ENCODE measurements at places on chromosomes 7 and 10.

- no peak for DNase-seq
Measured at GRCh38 chr10:120578890-120579289, 121.9 kb downstream of the PLPP4 start.

GRCh38 chr7:69567800-69568199, 30.5 kb upstream of the AUTS2 start:
- no peak for DNase-seq

DNA sequence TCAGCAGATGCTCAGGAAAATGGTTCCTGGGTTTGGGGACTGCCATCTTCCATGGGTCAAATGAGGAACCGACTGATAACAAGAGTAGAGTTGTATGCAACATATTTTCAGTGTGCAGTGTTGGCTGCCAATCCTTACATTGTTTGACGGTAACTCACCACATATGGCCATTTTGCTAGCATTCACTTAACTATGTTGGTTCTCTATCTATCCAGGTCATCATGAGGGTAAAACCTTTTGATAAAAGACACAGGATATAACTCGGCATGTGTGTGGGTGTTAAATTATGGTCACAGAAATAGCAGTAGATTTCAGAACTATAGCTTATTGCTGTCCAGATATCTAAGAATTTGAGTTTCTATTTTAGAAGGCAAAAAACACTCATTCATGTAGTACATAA, 140.7 kb upstream of the AOAH start:
- DNase-seq: no peak

- no peak for DNase-seq
Measured at GRCh38 chr7:78055001-78055573, 256.5 kb downstream of the PHTF2 start.

DNA sequence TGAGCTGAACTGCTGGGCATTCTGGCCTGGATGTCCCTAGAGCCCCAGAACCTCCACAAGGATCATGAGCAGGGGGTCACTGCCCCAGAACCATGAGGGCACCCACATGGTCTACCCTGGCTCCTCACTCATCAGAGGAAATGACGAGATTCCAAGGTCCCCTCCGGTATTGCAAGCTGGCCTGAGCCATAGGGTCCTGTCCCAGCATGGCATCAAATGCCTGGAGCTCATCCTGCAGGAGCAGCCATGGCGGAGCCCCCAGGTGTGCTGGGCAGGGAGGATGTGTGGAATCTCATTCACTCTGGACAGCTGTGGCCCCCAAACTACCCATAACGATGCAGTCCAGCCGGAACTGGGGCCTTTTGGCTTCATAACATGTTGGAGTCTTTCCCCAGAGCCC, 66.6 kb upstream of the ANTXRL start:
- no peak for DNase-seq

- DNase-seq: no peak
Measured at GRCh38 chr7:46969303-46970130, 612.4 kb downstream of the TNS3 start.

DNA sequence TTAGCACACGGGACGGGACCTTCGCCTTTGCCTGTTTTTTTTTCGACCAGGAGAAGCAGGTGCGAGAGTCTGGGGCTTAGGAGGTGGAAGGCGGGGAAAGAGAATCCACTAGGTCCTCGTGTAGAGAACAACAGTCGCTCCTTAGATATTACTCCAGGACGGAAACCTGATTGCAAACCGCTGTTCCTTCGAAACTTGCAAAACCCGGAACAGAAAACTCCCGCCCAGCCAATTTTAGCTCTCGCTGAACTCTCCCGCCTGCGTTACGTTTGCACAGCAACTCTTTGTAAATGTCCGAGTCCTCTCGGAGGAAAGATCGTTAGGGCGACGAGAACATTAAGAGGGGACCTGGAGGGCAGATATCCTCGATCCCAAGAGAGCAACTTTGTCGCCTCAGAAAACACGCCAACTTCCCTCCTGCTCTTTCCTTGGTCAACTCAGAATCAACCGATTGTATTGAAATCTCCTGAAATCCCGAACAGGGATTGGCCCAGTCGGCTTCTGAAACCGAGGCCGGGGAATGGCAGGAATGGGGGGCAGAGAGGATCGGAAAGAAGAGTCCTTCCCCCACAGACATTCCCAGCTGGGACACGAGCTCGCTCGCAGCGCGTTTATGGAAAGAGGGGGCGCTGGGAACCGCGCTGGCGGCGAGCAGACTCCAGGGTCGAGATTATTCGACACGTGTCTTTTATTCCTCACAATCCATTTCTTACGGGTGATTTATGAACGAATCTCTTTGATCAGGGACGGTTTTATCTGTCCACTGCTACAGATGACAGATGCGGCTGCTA, 9.9 kb downstream of the TWIST1 start:
- DNase-seq: no peak

DNA sequence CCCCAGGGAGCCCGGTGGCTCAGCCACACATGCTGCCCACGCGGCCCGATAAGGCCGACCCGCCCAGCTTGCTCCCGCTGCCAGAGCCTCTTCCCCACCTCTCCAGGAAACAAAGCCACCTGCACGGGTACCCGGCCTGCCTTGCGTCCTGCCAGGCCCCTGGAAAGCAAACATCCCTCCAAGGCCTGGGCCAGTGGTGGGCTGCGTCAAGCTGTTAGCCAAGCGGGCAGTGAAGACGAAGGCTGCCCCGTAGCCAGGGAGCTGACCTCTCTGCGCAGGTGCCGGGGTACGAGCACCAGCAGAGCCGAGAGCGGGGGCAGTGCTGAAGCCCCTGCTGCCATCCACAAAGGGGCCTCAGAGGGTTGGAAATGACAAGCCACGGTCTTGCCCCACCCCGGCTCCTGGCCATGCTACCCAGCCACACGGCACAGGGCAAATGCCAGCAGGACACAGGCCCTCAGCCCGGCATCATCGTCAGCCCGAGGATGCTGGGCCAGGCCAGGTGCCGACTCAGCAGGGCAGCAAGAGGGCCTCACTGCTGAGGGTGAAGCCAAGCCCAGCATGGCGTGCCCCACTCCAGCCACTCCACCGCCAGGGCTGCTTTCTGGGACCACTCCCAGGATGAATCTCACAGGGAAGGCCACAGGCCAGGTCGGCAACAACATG, 140.0 kb downstream of the PTPRN2 start:
- DNase-seq: no peak

DNA sequence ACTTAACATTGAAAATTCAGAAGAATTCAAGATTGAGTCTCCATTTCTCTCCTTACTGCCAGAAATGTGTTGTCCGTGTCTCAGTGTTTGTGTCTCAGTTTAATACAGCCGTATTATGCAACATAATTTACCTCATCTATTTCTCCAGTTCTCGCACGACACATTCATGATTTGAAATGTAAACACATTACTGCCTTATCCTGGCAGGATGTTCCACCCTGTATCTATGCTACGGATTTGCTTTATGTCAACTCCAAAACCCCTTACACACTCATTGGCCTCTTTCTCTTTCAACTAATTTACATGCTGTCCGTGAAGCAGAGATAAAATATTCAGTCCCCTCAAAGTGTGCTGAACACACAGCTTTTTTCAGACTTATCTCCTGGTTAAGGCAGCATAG, 653.7 kb upstream of the SEMA3D start:
- no peak for DNase-seq

- DNase-seq: no peak
Measured at GRCh38 chr10:124735491-124736286, 8.5 kb downstream of the FAM53B start.

DNA sequence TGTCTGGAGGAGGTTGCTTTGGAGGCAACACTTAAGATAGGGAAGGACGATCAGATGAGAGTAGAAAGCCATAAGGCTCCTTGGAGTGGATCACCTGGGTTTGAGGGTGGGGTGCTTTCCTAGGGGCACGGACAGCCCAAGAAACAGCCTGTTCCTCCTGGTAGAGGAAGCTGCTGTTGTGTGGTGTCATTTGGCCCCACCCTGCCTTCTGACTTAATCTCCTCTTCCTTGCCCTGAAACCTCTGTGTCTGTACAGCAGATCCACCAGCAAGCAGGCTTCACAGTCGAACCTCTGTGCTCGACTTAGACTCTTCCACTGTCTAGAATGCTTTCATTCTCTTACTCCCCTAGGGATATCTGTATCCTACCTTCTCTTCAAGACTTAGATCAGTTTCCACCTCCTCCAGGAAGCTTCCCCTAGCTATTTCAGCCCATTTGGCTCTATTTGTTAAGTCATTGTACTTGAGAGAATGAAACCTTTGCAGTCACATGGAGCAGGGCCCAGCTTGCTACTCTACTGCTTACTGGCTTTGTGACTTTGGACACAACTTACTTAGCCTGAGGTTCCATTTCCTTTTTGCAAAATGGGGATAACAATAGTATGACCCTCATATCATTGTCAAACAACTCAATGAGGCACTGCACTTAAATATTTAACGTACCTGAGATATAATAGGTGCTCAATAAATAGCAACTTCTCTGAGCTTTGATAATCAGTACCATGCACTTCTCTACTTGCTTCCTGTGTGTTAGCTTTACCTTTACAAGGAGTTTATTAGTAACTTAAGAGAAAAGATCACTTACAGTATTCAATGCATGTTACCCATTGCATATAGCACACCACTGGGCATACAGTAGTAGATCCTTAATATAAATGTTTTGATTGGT, 5.0 kb downstream of the MXI1 start:
- no peak for DNase-seq

DNA sequence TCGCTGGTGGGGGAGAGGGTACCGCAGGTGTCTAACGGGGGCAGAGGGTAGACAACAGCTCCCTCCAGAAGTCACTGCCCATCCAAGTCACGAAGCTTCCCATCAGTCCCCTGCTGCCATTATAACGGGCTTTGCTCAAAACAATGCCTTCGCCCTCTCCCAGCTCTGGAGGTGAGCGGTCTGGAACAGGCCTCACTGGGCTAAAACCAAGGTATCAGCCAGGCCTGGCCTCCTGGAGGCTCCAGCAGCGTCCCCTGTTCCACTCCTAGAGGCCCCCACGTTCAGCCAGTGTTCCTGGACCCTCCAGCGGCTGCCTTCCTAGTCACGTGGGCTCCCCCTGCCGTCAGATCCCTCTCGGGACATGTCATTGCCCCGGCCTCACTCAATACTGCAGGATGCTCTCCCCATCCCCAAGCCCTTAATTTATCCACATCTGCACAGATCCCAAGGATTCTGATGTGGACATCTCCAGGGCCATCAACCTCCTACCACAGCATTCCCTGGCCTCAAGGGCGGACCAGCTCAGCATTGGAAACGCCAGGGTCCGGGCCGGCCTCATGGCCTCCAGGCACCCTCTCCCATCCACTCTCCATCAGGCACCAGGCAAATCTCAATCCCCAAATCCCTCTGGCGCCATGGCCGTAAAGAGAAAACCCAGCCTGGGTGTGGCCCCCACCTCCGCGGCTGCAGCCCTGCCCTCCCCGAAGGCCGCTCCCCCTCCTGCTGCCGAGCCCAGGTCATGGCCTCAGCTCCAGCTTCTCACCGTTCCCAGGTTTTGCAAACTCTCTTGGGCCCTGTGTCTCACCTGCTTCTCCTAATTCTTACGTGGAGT, 104.1 kb upstream of the FAM20C start:
- no peak for DNase-seq

DNA sequence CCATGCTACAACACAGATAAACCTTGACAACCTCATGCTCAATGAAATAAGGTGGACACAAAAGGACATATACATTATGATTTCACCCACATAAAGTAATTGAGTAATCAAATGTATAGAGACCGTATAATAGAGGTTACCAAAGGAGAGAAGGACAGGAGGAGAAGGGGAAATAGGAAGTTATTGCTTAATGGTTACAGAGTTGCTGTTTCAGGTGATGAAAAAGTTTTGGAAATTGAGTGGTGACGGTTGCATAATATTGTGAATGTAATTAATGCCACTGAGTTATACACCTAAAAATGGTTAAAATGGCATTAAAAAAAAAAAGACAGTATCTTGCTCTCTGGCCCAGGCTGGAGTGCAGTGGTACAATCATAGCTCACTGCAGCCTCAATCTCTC, 1.5 kb upstream of the OGDH start:
- no peak for DNase-seq

DNA sequence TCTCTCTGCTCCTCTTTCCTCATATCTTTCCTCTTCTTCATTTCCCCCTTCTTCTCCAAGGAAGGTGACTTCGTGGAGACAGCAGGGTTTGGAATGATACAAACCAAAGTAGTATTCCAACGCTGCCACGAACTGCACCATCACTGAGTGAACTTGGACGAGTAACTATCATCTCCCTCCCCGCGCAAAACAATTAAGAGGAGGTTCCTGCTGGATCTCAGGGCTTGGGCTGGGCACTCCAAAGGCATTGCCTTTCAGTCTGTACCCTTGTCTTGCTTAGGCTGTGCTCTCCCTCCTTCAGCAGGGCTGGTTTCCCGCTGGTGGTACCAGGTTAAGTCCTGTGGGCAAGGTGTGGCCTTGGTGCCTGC, 790 bp upstream of the PITX3 start:
- no peak for DNase-seq

DNA sequence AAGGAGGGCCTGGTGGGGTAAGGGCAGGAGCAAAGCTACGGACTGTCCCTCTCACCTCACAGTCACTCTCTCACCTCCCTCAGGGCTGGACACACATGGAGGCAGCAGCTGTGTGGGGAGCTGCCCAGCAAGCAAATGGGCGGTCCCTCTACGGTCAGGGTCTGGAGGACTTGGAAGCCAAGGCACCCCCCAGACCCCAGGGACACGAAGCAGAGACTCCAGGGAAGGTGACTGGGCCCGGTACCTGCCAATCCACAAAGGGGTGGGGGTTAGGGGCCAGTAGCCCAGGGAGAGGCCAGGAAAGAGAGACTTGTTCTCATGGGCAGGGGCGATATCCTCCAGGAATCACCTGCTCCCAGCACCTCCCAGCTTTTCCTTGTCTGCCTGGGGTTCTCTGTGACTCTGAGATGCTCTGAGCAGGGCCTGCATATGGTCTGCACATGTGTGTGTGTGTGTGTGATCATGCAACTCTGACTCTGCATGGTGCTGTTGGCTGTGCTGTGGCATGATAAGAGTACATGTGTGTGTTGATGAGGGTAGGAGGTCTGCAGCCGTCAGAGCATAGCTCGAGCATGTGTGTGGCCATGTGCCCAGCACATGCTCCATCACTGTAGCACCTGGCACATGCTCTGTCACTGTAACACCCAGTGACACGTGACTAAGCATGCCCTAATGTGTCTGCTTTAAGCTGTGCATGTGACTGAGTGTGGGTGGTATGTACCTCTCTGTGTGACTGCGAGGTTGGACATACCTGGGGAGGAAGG, 4.6 kb upstream of the LDB3 start:
- no peak for DNase-seq

GRCh38 chr10:51689536-51689935, 9.9 kb downstream of the CSTF2T start:
- DNase-seq: no peak
